Stimulated activated CD8-positive, alpha-beta memory T cell treated with anti-CD3 and anti-CD28 coated beads, Interleukin-4, amount 100 ng/mL, for 4 hours (primary cell): ENCODE measurements at places on chromosomes 7 and 10.

GRCh38 chr10:6576326-6576725 lies 3.8 kb downstream of the PRKCQ start:
- no peak for DNase-seq

DNA sequence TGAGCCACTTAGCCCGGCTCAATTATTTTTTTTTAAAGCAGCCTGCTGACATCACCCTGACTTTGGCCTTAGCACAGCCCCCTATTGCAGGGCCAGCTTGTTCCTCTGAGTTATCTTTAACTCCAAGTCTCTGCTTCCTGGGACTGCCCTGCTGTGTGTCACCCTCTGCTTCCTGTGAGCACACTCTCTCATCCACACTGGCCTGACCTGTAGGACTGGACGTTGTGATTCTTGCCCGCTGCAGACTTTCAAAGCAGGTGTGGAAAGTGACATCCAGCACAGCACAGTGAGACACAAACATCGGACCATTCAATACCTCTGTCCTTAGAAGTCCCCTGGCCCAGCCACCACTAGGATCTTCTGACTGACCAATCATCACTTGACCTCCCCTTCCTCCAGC lies 26.4 kb upstream of the HSPA12A start:
- DNase-seq, result no peak

DNA sequence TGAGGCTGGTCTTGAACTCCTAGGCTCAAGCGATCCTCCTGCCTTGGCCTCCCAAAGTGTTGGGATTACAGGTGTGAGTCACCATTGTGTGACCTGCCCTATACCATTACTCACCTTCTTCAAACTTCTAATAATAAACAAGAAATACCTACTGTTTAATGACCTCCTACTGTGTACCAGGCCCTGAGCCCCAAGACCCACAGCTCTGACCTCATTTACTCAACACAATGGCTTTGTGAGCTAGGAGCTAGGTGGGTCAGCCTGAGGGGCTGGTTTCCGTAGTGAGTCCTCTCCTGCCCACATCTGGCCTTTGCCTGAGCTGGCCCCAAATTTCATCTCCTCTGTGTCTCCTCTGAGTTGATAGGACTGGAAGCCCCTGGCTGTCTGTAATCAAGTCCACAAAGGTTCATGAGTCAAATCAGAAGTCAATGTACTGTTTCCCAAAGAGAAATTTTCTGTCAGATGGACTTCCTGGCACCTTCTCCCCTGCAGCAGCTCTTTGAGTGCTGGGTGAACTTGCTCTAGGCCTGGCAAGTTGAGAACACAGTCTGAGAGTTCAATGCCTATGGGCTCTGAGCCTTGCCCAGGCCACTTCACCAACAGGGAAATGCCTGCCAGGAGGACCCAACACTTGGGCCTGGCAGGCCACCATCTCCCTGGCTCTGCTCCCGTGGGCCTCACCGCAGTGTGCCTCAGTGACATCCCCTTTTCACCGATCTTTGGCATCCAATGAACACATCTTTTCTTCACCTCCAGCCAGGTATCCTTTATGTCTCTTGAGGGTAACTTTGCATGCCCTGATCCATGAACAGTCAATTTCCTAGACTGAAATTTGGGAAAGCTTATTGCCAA lies 24.0 kb downstream of the NEURL1 start:
- no peak for DNase-seq

GRCh38 chr10:44988957-44989585 lies 10.5 kb upstream of the DEPP1 start:
- no peak for DNase-seq

GRCh38 chr7:126578338-126578737 lies 674.4 kb downstream of the GRM8 start:
- DNase-seq, result no peak

- DNase-seq, result no peak
Observed at GRCh38 chr7:31991846-31992245, 78.4 kb downstream of the PDE1C start.

GRCh38 chr10:1600861-1601260 lies 136.5 kb downstream of the ADARB2 start:
- no peak for DNase-seq

GRCh38 chr10:95183271-95184230 lies 10.5 kb upstream of the ACSM6 start:
- DNase-seq, result peak; percentile 48

DNA sequence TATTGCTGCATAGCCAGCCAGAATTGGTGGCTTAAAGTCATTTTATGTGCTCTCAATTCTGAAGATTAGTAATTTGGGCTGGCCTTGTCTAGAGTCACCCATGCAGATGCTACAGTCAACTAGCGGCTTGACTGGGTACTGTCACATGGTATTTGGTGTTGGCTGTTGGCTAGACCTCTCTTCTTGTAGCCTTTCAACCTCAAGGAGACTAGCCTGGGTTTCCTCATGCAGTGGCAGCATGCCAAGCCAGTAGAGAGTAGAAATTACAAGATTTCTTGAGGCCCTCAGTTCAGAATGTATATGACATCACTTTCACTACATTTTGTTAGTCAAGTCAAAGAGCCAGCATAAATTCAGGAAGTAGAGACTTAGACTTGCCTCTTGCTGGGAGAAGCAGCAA lies 3.7 kb upstream of the ZNF800 start:
- no peak for DNase-seq

DNA sequence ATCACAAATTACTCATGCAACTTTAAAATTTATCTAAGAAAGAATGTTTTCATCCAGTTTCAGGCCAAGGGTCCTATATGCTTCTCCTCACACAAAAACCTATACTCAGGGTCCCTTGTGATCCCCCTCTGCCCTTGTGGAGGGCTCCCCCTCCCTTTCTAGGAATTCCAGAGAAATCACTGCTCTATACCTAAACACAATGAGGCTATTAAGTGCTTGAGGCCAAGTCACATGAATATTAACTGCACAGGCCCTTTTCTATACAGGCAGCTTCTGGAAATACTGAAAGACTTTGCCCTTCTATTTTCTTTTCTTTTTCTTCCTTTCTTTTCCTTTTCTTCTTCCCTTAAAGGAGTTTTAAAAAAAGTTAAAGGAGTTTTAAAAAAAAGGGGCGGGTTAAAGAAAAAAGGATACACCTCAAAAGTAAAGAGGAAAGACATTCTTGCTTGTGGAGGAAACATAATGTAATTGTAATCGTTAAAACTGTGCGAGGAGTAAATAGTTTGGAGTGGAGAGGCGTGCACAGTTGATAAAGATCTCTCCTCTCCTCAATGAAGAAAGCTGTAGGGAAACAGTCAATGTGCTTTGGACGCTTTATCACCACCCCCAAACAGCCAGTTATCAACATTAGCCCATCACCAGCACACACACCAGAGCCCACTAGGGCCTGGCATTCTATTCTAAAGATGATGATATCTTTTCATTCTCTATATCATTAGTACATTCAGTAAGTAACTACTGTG lies 16.4 kb downstream of the GRB10 start:
- DNase-seq, result no peak

DNA sequence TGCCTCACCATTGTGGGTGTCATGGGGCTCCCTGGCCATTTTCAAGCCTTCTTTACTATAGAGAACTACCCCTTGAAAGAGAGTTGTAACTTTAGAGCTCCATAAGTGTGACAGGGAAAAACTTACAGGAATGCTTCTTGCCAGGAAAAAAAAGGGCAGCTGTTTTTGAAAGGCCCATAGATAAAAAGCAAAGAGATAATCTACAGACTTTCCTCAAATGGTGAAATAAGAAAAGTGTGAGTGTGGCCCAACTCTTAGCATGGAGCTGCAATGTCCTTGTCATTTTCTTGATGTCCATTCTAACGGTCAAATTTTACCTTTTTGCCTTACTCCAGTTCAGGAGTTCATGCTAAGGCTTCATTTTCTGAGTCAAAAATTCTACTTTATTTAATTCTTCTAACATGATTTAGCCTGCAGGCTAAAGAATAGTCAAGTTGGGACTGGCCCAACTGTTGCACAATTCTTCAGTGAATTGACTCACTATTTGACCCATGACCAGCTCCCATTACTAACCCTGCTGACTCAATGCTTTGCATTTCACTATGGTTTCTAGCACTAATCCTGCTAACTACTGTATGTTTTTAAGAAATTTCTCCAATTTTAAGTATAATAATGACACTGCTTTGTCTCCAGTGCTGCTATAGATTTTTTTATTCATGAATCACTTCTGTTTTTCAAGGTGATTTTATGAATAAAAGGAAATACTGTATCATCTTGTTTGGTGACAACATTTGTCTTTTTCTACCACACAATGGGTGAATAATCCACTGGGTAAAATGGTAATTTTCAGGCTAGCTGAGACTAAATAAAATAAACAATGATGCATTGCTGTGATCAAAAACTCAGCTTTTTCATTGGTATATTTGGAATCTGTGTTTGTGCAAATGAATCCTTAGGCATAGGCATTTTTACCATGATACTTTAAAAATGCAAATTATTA lies 41.4 kb upstream of the SGCE start:
- DNase-seq, result no peak

GRCh38 chr10:132167976-132168375 lies 18.8 kb upstream of the DPYSL4 start:
- DNase-seq, result no peak

DNA sequence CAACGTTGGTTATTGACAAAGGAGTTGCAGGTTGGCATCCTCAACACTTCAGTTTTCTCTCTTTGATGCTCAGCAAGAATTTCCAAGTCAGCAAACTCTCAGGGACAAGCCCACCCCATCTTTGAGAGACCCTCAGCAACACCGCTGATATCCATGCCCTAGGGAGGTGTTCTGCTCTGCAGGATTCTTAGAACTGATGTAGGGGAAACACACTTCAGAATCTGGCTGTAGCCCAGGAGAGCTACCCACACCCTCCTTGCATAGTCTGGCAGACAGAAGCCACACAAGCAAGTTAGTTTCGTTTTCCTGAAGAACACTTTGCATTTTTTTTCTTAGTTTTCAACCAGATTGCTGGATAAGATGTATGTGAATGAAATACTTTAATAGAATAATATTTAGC lies 822 bp downstream of the SAMD9L start:
- peak; percentile 6 for DNase-seq

DNA sequence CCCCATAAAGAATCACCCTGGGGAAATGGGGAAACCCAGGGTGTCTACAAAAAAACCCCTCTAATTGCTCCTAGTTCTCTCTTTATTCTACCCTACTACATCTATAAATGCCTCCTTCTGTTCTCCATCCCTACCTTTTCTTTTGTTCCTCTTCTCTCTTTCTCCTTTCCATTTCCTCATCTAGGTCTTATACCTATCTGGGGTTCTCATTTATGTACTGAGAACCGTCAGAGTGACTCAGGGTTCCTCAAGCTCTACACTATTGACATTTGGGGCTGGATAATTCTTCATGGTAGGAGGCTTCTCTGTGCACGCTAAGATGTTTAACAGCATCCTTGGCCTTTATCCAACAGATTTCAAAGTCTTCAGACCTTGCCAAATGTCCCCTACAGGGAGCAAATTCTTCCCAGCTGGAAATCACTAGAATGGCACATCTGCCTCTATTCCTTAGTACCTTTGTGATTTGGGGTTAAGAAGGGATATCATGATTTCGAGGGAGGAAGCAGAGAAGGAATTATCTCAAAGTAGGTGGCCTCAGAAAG lies 137.4 kb upstream of the PTN start:
- DNase-seq, result no peak

DNA sequence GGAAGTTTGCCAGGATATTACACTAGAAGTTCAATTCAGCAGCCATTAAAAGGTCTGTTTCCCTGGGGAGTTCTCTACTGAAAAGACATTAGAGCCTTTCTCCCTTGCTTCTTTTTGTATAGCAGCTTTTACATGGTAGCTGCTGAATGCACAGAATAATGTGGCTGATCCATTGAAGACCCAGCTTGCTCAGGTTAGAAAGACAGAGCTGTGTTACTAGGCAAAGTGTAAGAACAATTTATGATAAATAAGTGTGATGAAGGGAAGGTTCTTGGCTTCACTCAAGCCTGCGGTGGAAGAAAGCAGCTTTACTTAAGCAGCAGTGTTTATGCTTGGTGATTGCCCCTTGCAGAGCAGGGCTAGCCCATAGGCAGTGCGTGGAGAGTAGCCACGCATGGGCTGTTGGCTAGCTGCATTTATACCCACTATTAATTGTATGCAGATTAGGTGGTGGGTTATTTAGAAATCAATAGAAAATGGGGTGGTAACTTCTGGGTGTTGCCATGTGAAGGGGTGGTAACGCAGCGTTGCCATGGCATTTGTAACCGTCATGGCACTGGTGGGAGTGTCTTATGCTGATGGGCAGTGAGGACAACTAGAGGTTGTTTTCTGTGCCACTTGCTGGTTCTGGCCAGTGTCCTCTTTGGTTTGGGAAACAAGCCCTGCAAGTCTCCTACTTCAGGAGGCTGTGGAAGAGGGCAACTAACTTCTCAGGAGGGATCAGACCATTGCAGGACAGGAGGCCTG lies 942.9 kb downstream of the NRG3 start:
- DNase-seq, result no peak

- no peak for DNase-seq
Observed at GRCh38 chr10:75400771-75401568, 594 bp downstream of the ZNF503 start.

GRCh38 chr7:83937930-83938329 lies 256.7 kb downstream of the SEMA3A start:
- DNase-seq, result no peak

GRCh38 chr7:37062560-37062859 lies 338.2 kb upstream of the AOAH start:
- no peak for DNase-seq

DNA sequence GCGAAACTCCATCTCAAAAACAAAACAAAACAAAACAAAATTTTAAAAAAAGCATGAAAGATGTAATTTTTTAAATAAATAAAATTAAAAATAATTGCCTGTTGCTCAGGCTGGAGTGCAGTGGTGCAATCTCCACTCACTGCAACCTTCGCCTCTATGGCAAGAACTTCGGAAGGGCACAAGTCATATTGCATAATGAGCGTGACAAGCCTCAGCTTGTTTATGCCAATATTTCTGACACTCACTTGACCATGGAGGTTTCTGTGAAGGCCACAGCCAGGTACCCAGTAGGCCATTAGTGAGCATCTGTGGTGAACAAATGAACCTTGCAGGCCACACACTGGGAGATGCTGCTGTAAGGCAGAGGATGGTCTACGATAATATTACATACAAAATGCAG lies 106.1 kb upstream of the KMT2C start:
- no peak for DNase-seq

DNA sequence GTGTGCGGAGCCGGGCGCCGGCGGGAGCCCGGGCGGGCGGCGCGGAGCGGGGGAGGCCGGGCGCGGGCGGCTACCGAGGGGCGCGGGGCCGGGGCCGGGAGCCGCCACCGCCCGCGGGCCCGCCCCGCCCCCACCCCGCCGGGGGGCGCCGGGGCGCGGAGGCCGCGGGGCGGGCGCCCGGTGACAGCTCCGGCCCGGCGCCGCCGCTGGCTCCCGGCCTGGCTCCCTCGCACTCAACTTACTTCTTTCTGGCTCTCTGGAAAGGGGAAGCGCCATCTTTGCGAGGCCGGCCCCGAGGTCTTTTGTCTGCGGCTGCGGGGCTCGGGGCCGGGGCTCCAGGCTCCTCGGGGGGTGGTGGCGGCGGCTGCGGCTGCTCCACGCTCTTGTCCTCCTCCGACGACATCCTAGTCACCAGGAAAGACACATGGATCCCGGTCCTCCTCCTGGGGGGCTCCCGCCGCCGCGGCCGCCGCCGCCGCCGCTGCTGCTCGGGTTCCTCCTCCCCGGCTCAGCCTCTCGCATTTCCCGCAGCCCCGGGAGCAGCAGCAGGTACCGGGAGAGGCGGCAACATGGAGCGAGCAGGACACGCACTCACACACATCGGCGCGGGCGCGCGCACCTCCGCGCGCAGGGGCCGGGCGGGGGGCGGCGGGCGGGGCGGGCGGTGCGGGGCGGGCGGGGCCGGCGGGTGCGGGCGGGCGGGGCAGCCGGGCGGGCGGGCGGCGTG lies at the start of gene KMT2C:
TSS of gene KMT2C (minus strand) at position 620 of the 727 bp plus-strand sequence. CDS start at position 403, 217 bp downstream.
- DNase-seq, result no peak
